Stimulated activated CD8-positive, alpha-beta memory T cell treated with anti-CD3 and anti-CD28 coated beads, Interleukin-2, amount 100 ng/mL, for 1 hour (primary cell): ENCODE measurements at places on chromosomes 1 and 21.

GRCh38 chr1:54248966-54249365 lies 49.0 kb downstream of the MRPL37 start:
- DNase-seq = no peak

DNA sequence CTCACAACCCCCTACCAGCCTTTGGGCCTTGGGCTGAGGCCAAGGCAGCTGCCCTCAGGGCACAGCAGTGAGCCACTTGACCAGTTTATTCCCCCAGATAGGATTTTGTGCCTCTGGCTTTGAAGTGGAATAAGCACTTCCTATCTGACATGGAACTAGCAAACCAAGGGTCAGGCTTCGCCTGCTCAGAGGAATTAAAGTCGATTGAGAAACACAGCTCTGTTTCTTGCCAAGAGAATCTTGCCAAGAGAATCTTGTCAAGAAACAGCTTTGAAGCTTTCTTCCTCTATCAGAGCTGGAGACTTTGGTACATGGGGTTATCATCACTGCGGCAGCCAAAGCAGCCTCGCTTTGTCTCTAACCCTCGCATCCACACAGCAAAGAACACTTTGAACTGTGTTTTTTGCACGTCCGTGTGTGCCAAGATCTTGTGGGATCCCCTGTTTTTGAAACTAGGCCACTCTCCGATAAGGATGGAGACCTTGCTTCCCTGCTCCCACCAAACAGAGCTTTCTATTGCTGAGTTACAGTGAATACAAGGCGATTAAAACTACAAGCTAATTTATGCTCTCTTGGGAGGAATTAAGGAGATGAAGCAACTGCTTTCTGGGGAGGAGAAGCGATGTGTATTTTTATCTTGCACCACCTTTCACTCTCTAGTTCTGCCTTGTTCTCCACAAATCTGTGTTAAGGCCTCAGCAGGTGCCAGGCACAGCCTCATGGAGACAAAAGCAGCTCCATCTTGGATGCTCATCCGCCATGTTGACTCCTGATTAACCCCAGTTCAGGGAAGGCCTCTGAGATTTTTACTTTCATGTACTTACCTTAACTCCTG lies 67.3 kb downstream of the RHOU start:
- no peak for DNase-seq

- peak; percentile 27 for DNase-seq
Observed at GRCh38 chr1:9181176-9181906, 52.4 kb upstream of the GPR157 start.

- DNase-seq = peak; percentile 4
Observed at GRCh38 chr1:31155216-31155806, 84.4 kb downstream of the NKAIN1 start.

DNA sequence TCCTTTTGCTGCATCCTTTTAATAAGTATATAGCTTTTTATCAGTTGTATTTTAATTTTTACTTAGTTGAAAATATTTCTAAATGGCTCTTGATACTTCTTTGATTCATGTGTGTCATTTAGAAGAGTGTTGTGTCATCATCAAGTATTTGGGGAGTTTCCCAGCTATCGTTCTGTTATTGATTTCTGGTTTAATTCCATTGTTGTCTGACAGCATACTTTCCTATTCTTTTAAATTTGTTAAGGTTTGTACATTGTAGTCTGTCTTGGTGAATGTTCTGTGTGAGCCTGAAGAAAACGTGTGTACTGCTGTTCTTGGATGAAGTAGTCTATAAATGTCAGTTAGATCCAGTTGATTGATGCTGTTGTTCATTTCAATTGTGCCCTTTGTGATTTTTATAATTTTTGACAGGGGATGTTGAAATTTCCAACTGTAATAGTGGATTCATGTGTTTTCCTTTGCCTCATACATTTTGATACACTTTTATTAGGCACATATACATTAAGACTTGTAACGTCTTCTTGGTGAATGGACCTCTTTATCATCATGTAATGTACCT lies 24.8 kb downstream of the SDCCAG8 start:
- no peak for DNase-seq

GRCh38 chr1:234507626-234508387 lies 28.8 kb upstream of the TARBP1 start:
- DNase-seq = no peak

DNA sequence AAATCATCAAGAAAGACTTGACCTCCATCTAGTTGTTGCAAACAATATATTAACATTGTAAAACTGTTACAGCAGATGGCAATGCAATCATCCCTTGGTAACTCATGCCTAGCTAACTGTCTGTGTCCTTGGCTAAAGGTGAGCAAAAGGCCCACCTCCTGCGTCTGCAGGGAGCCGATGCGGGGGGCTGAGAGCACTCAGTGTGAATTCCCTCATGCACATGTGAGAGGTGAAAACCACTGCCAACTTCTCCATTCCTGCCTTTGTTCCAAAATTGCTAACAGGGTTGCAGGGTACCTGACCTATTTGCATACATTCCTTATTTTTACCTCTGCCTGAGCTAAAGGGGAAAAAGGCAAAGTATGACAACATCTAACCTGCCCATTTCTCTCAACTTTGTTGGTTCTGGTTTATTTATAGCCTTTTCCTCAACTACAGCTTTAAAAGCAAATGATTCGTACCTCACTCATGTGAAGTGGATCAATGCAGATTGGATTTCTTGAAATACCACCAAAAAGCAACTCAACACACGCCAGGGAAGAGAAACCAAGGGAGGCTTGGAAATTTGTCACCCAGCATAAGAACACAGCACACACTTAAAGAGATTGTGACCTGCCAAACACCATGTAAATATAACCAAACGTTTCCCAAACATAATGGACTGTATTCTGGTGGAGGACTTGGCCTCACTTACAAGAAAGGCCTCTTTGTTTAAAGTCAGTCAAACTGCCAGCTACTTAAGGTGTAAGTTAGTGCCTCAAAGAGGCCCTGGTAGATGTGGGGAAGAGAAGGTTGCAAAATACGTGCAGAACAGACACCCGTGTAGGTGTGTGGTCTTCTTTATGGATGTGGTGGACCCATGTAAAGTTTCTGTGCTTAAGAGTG lies 651.0 kb downstream of the SMYD3 start:
- DNase-seq = no peak

DNA sequence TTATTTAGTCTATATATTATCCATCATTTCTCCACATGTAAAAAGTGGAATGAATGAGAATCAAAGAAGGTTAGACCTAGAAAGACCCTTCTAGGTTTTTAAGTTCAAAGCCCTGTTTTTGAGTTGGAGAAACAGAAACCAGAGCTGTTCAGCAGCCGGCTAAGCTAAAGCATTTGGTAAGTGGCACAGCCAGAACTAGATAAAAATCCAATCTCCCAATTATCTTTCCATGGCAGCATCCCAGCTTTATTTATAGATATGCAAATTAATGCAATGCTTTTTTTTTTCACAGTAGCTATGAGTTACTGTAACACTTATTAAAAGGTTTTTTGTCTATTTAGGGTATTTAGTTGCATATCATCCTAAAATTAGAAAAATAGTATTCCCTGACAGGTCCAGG lies 85.1 kb downstream of the NIBAN1 start:
- no peak for DNase-seq

DNA sequence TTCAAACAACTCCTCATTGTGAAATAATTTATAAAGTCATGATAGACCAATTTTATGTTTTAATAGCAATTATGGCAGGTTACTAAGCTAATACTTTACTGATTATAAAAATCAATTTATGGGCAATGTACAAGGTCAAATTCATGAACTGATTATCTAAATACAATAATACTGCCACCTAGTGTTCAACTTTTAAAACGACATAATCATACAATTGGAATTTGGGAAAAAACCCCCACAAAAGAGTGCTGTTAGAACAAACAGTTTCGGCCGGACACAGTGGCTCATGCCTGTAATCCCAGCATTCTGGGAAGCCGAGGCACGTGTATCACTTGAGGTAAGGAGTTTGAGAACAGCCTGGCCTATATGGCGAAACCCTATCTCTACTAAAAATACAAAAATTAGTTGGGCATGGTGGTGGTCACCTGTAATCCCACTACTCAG lies 14.0 kb downstream of the GTF2B start:
- no peak for DNase-seq

- DNase-seq = no peak
Observed at GRCh38 chr1:16174261-16174868, 18.5 kb upstream of the EPHA2 start.

GRCh38 chr1:247528812-247529474 lies 7.3 kb downstream of the OR2C3 start:
- DNase-seq = no peak

DNA sequence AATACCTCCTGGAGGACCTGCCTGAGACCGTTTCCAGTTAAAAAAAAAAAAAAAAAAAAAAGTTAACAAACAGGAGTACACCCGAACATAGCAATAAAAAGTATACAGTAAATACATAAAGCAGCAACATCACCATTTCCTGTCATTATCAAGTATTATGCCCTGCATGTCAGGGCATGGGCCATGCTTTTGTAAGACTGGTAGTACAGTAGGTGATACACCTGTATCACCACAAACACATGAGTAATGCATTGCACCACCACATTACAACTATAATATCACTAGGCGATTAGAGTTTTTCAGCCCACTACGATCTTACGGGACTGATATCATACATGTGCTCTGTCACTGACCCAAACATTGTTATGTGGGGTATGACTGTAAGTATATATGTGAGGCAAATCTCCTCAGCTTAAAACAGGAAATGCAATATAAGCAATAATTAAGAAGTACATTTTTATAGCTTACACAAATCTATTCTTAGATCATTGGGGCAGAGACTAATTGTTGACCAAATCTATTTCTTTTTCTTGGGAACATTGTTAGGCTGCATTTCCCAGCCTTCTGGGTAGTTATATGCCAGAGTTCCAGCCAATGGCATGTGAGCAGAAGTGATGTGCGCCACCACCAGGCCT lies 98.1 kb downstream of the PLD5 start:
- DNase-seq = no peak

DNA sequence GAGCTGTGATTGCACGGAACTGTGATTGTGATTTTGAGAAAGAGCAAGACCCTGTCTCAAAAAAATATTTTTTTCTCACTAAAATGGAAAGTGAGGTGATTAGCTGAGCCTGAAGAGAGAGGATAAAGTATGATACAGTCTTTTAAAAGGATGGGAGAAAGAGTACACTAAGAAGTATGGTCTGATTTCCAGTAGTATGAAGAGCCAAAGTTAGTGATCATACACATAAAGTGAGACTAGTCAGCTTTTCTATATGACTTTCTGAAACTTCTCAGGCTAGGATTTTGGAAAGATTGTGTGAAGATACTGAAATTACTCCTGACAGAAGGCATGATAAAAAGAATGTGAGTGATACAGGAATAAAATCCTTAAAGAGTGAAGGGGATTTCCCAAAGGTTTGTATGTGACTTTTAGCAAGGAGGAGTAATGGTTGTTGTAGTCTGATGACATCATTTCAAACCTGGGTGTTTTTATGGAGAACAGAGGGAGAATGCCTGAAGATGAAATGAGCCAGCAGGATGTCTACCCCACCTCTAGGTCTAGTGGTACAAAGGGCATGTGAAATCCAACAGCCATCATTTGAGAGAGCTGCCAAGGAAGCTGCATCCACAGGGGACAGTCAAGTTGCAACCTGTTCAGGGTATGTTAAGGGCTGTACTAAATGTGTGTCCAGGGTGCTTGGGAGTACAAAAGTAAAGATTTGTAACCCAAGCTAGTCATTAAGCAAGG lies 157.7 kb downstream of the PIK3R3 start:
- DNase-seq = no peak

DNA sequence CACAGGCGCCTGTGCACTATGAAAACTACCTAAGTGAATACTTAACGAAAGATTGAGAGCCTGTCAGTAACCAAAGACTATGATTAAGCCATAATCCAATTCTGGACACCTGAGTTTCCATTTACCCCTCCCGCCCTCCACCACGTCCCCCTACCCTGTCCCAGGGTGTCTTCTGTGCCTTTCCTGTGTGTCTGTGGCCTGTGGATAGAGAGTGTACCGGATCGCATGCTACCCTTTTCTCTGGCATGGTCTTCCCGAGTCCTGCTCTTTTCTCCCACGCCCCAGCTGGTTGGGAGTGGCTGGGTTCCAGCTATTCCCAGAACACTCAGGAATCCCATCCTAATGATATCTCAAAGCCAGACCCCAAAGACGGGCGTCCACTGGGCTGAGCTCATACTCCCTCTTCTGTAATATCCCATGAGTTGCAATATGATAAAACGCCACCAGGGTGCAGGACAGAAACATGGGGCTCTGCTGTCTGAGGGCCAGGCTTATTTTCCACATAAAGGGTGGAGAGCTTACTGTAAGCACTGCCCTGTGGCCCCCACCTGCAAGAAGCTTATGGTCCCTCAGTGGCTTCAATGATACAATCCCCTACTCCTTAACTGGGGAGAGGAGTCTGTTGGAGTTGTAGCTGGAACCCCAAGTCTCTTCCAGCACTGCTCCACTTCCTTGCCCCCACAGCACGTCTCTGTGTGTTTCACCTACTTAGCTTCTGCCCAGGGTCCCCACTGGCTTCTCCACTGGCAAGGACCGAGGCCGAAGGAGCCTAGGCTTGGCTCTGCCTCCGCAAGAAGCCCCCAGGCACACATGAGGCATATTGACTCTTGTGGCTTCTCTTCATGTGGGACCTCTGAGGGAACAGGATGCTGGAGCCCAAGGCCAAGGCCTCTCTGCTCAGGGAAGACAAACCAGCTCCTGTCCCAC lies 17.6 kb upstream of the ALX3 start:
- DNase-seq = peak; percentile 11

GRCh38 chr1:211359876-211360275 lies 33.2 kb downstream of the TRAF5 start:
- no peak for DNase-seq

GRCh38 chr1:26768755-26769154 lies 19.0 kb upstream of the PIGV start:
- no peak for DNase-seq
